Foreskin fibroblast (primary cell): ENCODE measurements at places on chromosomes 1 and 21.

GRCh38 chr1:203402629-203403337 lies 51.9 kb upstream of the FMOD start:
- peak; percentile 88 for DNase-seq

DNA sequence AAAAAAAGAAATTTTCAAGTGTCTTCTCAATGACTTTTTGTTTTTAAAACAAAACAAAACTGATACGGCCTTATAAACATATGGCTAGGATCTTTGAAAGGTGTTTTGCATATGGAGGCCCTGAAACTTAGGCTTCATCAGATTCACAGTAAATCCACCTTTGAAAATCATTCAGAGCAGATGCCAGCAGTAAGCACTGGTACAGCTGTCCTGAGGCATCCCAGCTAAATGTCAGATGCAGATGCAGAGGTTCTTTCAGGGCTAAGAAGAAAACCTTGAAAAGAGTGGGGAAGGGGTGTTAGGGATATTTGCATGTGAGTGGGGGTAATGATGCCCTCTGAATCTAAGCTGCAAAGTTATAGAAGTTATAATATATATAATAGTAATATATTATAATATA lies 56.2 kb upstream of the GNG12 start:
- DNase-seq: no peak

- no peak for DNase-seq
Observed at GRCh38 chr1:192140382-192140781, 17.9 kb upstream of the RGS18 start.

- no peak for DNase-seq
Observed at GRCh38 chr1:231702331-231702730, 75.7 kb downstream of the DISC1 start.

GRCh38 chr1:162929177-162929576 lies 68.2 kb upstream of the CCDC190 start:
- no peak for DNase-seq

GRCh38 chr1:183832459-183832858 lies 27.5 kb downstream of the RGL1 start:
- no peak for DNase-seq

DNA sequence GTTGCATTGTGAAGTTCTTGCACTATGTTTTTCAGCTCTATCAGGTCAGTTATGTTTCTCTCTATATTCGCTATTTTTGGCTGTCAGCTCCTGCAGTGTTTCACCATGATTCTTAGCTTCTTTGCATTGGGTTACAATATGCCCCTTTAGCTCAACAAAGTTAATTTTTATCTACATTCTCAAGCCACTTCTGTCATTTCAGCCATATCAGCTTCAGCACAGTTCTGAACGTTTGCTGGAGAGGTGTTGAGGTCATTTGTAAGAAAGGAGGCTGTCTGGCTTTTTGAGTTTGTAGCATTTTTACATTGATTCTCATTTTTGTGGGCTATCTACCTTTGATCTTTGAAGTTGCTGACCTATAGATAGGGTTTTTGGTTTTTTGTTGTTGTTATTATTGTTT lies 573.2 kb upstream of the RGS18 start:
- no peak for DNase-seq

DNA sequence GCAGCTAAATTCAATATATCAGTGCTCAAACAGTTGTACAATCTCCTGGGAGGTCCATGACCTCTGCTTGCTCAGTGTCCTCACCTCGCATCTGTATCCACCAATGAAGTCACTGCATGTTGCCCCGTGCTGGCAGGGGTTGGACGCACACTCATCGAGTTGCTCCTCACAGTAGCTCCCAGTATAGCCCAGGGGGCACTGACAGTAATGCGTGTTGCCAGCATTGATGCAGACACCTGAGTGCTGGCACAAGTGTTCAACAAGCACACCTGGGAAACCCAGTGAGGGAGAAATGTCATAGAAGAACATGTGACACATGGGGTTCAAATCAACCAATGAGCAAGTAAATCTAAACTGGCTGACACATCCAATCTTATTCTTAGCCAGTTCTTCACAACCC lies 40.9 kb upstream of the ADAM30 start:
- DNase-seq: no peak

GRCh38 chr1:5950994-5951785 lies 41.0 kb downstream of the NPHP4 start:
- no peak for DNase-seq

DNA sequence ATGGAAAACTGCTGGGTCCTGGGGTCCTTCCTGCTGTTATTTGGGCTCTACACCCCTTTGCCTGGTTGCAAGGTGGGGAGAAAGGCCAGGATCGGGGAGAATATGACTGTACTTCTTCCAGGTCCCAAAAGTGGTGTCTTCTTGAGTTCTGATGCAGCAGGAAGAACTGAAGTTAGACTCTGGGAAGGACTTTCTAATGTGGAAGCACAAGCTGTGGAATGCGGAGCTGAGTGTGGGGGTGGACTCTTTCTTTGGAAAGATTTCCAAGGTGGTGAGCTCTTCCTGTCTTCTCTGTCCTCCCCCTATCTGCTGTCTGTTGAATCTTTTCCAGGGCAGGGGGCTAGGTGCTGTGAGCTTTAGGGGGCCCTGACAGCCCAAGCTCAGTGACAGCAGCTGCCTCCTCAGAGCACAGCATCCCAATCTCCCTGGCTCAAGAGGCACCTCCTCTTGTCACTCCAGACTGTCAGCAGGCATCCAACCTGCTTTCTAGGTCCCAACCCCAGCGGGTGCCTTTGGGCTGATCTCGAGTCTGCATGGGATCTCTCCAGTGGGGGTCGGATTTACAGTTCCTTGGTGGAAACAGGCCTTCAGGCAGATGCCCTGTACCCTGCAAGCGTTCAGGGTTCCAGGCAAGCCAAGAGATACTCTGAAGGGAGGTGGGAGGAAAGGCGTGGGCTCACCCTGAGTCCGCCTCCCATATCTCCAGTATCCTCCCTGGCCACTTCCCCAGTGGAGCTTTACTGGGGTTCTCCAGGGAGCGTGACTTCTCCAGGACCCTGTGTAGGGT lies 23.2 kb downstream of the ADORA1 start:
- DNase-seq: no peak

GRCh38 chr1:112583366-112583765 lies 35.6 kb downstream of the ST7L start:
- DNase-seq: no peak

DNA sequence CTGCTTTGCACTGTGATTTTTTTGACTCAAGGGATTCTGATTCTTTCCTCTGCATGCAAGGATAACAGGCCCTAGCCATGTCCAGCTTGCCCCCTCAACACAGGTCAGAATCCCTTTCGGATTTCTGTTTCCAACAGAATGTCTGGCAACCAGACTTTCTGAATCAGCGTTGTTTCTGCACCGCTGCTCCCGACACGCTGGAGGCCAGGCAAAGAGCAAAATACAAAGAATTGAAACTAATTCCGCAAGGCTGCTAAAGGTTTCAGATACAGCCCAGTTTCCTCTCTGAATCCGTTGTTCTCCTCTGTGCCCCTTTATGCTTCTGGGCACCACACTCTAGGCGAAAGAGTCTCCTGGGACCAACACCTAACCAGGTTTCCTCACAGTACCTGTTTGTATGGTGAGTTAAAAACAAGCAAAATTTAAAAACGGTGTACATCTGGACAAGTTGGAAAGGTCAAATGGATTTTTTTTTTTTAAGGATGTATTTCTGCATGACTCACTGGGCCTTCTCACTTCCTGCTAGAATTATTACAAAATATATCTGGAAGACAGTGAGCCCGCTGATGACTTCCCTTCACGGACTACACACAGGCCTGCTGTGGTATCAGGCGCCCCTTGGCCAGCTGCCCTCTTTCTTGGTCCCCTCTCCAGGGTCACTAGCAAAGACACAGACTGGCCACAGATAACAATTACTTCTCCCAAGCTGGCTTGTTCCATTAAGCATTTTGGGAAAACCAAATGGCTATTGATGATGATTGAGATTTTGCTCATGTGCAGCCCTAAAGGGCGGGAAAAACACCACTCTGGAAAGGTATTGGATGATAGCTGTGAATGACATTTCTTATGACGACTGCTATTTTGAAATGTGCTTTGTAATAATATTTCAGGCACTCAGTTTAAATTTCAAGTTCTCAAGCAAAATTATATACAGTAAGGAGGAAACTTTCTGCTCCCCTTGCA lies 118.3 kb downstream of the TGFB2 start:
- DNase-seq: peak; percentile 76

- peak; percentile 5 for DNase-seq
Observed at GRCh38 chr1:93235261-93235660, 54.7 kb downstream of the CCDC18 start.

- peak; percentile 63 for DNase-seq
Observed at GRCh38 chr1:16073490-16074119, at the start of gene FAM131C. TSS of gene FAM131C (minus strand) at chr1:16073651. CDS start at chr1:16073442, 209 bp downstream.

DNA sequence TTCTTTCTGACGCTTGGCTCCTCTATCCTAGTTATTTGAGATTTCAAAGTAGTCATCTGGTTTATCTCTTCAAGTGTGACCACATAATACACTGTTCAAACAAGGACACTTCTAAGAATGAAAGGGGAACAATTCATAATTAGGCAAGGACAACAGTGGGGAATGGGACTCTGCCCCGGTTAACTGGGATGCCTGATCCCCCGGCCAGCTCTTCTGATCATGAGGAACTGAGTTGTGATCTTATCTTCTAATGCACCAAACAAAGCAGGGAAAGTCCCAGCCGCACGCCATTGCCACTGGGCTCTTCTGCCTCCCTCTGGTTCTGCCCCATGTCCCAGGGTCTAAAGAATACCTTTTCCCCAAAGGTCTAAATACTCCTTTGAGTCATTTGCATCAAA lies 158.2 kb upstream of the IRF2BP2 start:
- DNase-seq: no peak

DNA sequence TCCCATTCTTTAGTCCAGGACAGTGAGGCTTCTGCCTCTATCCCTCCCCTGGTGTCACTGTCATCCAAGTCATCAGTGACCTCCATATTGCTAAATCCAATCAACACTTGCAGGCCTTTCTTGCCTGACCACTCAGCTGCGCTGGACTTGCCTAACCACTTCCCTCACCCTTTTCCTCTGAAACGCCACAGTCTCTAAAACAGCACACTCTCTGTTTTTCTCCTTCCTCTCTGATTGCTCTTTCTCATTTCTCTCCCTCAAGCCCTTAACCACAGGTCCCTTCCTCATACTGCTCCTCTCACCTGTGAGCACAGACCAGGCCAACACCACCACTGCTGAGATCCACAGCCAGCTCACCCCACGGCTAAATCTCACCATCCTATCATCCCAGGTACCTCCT lies 17.5 kb downstream of the TAL1 start:
- no peak for DNase-seq

DNA sequence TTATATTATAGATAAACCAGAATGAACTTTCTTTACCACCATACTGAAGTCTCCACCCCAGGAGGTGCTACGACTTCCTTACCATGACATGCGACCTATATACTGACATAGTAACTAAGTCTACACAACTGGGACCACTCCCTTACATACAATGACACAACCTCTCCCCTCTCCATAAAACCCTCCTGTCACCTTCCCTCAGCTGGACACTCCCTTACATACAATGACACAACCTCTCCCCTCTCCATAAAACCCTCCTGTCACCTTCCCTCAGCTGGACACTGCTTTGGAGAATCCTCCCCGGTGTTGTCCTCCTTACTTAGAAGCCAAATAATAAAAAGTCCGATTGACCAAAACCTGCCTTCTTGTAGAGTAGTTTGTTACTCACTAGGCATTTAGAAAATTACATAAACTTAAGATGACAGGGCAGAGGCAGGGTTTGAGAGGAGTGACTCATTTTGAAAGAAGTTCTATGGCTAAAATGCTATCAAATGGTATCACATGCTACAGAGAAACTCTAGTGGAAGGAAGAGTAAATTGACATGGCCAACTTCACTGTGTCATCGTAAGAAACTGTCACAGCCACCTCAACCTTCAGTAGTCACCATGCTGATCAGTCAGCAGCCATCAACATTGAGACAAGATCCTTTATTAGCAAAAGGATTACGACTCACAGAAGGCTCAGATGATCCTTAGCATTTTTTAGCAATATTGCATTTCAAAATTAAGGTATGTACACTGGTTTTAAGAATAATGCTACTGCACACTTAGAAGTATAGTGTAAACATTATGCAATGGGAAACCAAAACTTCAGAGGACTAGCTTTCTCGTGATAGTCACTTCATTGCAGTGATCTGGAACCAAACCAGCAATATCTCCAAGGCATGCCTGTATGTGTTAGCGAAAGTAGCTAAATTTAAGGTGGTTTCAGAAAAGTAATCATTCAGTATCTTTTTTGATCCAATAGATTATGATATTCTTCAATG lies 56.4 kb downstream of the AHCTF1 start:
- peak; percentile 77 for DNase-seq

GRCh38 chr1:77680173-77680572 lies 2.3 kb downstream of the ZZZ3 start:
- peak; percentile 47 for DNase-seq

DNA sequence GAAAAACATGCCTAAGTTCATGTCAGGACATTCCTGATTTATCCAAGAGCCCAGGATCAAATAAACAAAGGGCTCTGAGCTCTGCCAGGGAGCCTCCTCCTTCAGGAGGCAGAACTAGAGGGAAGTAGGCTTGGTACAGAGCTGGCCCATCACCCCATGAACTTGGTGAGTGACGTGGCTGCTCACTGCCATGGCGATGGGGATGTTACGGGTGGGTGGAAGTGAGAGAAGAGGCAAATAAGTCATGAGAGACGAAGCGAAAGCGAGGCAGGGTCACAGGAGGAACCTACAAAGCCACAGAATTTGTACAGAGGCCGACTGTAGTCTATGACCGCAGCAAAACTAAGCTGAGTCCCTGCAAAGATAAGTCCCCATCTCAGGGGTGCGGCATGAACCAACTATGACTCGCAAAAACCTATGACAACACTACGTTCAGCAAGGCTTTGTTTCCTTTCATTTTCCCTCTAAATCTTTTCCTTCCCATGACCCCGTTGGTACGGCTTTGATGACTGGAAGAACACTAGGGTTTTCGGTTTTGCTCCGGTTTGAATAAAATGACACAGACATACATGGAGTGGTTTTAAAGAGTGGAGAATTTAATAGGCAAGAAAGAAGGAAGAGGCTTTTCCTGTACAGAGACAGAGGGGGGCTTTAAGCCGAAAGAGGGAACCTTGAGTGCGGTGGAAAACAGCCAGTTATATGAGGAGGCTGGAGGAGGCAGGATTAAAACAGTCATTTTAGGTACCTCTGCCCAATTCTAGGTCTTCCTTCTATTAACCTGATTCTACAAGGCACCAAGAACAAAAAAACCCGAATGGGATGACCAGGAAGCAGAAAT lies 74.1 kb downstream of the CD46 start:
- DNase-seq: peak; percentile 41

DNA sequence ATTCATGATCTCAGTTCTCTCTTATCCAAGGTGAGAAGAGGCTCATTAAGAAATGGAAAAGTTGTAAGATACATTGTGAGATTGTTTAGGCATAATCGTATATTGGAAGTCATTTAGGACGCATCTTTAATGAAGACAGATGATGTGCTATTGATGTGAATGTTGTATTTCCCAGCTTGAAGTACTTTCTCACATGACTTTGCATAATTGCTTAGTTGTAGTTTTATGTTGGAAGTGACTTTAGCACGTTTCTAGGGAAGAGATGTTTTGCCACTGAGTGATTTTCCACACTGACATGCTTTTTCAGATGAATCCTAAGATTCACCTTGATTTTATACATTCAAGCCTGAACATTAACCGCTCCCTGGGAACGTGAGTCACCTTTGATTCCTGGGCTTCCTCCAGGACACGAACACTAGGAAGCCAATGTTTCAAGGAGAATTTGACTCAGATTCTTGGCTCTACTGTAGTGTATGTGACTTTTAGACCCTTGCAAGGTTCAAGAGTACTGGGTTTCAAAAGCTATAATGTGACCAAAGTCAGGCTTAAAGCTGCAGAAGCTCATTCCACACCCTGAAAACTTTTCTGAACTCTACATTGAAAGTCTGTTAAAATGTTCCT lies 27.9 kb downstream of the ANGEL2 start:
- no peak for DNase-seq
